ENCODE measurements at places on chromosomes 12 and 14.

GRCh38 chr14:61897300-61897699 is 135.1 kb downstream of the SNAPC1 start:
- DNase-seq, result no peak

GRCh38 chr12:8829125-8829518 is 6.7 kb downstream of the A2ML1 start:
- no peak for DNase-seq

DNA sequence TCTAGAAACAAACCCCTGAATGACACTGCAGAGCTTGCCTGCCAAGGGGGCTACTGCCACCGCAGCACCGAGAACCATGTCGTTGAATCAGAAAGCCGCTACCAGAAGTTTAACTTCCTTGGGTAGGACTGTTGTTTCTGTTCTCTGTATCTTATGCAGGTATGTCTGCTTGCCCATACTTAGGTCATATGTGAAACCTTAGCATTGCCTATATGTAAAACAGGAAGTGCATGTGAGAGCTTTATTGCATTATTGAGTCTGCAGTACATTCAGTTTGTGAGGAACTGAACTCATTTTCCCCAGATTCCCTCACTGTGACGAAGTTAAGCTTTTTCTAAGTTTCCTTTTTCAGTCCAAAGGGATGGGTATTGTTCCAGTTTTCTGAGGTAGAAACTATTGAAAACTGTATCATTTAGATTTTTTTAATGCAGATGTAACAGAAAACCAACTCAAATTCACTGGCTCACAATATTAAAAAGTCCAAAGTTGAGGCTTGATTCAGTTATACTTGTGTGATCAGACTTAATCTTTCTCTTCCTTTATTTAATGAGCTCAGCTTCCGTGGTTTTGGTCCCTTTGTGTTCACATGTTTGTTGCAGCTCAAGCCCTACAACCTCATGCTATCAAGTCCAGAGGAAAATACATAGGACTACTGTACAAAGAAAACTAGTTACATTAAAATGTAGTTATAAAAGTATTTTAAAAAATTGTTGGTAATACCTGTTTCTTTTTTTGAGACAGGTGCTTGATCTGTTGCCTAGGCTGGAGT is 6.9 kb downstream of the FBXO34 start:
- DNase-seq, result no peak

- DNase-seq, result no peak
Measured at GRCh38 chr14:63852271-63852816, 460 bp upstream of the SYNE2 start.

GRCh38 chr14:61720294-61720661 is 25.0 kb downstream of the HIF1A start:
- DNase-seq, result no peak

- no peak for DNase-seq
Measured at GRCh38 chr14:78805570-78805969, 635.4 kb downstream of the NRXN3 start.

- DNase-seq, result no peak
Measured at GRCh38 chr14:51430633-51431032, 190.6 kb downstream of the TMX1 start.

DNA sequence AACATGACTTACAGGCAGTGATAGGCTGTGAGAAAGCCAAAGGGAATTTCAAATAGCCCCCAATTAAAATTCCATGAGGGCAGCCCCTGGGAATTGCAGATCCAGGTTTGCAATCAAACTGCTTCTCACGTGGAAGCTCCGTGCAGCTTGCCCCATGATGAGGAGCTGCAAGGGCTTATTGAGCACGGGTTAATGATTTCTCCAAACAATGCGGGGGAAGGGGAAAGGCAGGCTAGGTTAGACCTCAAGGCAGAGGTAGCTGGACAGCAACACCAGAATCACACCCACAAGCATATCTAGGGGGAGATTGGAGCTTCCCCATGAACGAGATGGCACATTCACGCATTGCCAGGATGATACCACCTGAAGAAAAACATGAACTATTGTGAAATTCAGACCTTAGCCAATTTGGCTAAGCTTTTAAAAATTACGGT is 5.0 kb upstream of the DUSP6 start:
- DNase-seq, result no peak

GRCh38 chr12:3417937-3418462 is 73.0 kb upstream of the PRMT8 start:
- no peak for DNase-seq

GRCh38 chr12:15873556-15873955 is 8.6 kb upstream of the STRAP start:
- no peak for DNase-seq

GRCh38 chr12:122371475-122372045 is 50.9 kb downstream of the CLIP1 start:
- no peak for DNase-seq

- DNase-seq, result no peak
Measured at GRCh38 chr12:30811966-30812365, 57.2 kb upstream of the CAPRIN2 start.

- DNase-seq, result no peak
Measured at GRCh38 chr12:98544751-98545150, 29.4 kb downstream of the TMPO start.

DNA sequence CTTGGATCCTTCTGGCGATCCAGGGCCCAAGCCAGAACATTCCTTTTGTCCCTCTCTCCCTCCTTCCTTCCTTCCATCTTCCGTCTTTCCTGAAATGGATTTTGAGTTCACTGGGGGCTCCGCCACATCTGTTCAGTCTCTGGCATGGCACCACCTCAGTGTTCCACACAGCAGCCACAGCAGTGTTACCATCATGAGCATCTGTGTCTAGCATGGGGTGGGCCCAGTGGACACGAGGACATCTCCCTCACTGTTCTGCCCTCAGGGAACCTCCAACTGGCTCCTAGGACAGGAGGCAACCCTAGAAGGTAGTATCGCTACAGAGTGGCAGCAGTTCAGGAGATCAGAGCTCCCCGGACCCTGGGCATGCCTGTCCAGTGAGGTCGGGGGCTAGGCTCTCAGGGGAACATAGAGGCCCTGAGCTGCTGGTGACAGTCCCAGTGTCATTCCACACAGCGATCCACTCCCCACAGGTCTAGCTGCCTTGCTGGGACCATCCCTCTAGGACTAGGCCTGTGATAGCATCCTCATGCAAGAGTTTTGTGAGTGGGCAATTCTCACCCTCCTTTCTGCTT is 59.0 kb downstream of the GALNT16 start:
- DNase-seq, result no peak

DNA sequence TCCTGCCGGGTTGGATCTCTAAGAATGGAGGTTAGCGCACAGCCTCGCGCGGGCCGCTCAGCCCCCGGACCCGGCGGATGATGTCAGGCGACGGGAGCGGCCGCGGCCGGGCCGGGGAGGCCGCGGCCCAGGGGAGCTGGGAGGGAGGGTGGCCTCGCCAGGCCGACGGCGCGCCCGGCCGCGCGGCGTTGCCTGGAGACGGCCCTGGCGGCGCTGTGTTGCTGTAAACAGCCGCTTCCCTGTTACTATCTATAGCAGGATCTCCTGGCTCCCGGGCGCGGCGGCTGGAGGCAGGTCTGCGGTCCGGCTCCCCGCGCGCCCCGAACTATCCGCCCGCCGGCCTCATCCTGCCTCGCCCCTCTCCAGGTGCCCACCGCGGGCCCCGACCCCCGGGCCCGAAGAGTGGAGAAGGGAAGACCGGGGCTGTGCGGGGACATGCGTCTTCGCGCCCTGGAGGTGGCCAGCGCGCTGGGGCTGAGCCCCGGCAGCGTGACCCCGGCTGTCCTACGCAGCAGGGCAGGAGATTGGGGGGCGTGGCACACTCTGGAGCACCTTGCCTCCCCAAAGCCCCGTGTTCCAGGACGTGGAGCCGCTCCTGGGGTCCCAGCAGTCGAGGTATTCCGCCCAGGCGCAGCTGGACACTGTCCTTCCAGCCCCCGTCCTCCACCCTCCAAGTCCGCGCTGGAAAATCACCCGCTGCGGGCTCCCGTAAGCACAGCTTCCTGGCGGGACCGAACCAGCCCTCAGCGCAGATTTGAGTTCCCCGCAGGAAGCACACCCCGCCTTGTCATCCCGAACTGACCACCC is 1.4 kb upstream of the FOS start:
- peak; percentile 90 for DNase-seq

DNA sequence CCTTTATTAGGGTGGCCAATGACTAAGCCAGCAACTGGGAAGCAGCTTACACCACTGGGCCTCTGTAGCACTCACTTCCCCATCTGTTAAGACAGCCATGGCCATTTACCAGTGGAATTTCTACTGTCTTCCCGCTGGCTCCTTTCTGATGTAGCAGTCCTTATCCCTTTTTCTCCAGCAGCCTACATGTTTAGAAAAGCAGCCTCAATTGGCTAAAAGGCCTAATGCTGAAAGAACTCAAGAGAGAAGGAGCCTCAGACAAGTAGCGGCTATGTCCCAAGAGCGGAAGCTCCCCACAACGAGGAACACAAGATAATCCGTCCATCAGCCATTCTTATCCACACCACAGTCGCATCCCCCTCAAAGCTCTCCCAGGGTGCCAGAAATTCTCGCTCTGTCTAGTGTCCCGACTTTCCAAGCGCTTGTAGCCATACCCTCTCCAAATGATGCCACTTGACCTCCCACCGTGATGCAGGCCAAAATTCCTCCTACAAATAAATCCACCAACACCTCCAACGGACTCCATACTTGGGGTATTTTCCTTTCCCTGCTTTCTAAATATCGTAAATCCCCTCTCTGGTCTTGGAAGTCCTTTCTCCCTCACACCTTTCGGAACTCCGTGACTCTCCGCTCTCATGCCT is 624 bp downstream of the M6PR start:
- DNase-seq, result peak; percentile 7

DNA sequence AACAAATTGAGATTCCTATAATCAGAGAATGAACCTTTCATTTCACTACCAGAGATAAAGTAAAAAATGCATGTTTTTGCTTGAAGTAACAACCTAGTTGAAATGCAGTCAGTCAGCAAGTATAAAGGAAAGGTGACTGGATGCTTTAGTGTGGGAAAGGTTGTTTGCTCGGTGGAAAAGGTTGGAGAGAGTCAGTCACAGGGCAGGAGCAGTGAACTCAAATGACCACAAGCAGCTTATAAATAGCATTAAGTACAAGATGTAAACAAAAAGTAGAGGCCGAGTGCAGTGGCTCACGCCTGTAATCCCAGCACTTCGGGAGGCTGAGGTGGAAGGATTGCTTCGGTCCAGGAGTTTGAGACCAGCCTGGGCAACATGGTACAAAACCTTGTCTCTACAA is 98.1 kb upstream of the FGD4 start:
- DNase-seq, result no peak

- DNase-seq, result no peak
Measured at GRCh38 chr12:30853561-30854133, 72.9 kb upstream of the TSPAN11 start.
